ENCODE measurements at places on chromosomes 4 and X.

DNA sequence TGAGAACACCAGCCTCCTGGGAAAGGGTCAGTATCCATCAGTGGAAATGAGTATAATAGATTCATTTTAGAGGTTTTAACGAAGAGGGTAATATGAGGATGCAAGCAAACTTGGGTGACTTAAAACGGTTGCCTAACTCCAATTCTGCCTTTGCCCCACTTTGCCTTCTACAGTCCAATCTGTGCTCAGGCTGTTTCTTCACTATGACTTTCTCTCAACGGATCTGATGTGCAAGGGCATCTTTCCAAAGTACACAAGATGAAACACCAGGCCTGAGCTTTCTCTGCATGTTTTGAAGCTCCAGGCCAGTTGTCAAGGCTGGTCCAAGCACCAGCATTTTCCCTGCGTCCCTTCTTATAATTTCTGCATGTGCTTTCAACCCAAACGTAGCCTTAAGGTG, 68.0 kb upstream of the TMEM164 start:
- DNase-seq: no peak

DNA sequence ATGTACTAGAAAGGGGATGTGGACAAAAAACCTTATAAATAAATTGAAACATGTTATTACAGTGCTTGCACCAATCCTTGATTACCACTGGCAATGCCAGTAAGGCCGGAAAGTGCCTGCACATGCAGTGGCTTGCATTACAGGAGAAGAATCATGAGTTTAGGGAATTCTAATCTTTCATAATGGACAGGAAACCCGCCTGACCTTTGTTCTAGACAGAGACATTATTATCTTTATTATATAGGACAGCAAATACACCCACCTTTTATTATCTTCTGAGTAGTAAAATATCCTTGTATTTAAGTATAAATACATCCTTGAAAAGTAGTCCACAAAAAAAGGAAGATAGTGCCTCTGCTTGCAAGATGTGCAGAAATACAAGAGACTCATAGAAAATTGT, 379.9 kb upstream of the LCORL start:
- DNase-seq: no peak

DNA sequence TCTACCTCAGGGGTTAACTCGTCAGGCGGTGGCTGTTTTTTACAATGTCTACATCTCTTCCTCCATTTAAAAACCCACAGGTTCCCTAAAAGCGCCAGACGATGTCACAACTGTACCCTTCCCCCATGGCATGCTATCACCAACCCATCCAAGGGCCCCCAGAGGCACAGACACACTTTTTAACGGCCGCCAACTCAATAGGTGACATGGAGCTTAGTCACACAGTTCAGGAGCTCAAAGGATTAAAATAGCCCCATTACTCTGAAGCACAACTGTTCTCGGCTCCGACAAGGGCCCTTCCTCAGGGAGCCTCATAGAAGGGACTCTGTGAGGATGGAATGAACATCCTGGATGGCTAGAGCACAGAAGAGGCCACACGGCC, 12.4 kb downstream of the SH3KBP1 start:
- DNase-seq: no peak

GRCh38 chr4:113952452-113953029, 26.9 kb downstream of the ARSJ start:
- DNase-seq: no peak

GRCh38 chr4:81786063-81786763, 314.5 kb upstream of the RASGEF1B start:
- no peak for DNase-seq

DNA sequence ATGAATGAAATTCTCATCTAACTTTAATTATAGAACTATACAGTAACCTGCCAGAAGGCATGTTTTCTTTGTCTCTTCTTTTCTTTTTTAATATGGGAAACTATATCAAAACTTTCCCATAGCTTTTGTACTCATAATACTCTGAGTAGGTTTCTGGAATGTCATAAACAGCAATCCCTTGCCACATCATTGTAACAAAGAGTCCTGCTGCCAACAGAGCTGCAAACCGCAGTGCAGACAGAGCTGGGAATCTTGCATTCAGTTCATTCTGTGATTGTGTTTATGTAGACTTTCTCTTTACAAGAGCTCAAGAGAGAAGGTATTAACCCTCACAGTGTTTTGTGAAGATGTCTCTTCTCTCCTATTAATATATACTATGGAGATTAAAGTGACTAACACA, 304.4 kb upstream of the SLIT2 start:
- DNase-seq: no peak

DNA sequence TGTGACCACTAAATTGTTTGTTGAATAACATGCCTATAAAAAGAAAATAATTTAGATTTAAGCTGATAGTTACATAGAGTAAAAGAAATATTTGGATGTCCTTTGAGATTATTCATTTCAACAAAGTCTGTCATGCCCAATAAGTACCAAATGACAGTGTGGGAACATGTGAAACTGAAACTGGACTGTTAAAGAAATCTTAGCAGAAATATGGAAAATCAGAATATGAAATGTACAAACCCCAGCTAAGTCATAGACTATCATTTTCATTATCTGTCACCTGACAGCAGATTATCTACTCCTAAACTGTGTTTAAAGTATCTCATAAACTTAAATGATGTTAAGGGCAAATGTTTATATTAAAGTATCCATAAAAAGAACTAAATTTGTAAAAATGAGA, 437.8 kb upstream of the FAM241A start:
- DNase-seq: no peak

- DNase-seq: no peak
These were observed 38.0 kb downstream of the GPM6B start for GRCh38 chrX:13778916-13779315.

- no peak for DNase-seq
These were observed 103.5 kb upstream of the SRD5A3 start for GRCh38 chr4:55242506-55242905.

DNA sequence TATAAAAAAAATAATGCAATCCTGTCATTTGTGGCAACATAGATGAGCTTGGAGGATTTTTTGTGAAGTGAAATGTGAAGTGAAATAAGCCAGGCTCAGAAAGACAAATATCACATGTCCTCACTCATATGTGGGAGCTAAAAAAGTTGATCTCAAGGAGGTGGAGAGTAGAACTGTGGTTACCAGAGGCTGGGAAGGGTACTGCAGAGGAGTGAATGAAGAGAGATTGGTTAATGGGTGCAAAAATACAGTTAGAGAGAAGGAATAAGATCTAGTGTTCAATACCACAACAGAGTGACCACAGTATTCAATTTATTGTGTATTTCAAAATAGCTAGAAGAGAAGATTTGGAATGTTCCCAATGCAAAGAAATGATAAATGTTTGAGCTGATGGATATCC, 13.4 kb upstream of the ZCCHC18 start:
- no peak for DNase-seq

DNA sequence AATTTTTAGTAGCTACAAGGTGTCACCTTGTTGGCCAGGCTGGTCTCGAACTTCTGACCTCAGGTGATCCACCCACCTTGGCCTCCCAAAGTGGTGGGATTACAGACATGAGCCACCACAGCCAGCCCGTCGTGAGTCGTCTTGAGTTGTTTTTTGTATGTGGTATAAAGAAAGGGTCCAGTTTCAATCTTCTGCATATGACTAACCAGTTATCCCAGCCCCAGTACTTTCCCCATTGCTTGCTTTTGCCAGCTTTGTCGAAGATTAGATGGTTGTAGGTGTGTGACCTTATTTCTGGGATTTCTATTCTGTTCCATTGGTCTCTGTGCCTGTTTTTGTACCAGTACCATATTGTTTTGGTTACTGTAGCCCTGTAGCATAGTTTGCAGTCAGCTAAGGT, 105.9 kb downstream of the OR13H1 start:
- DNase-seq: no peak

DNA sequence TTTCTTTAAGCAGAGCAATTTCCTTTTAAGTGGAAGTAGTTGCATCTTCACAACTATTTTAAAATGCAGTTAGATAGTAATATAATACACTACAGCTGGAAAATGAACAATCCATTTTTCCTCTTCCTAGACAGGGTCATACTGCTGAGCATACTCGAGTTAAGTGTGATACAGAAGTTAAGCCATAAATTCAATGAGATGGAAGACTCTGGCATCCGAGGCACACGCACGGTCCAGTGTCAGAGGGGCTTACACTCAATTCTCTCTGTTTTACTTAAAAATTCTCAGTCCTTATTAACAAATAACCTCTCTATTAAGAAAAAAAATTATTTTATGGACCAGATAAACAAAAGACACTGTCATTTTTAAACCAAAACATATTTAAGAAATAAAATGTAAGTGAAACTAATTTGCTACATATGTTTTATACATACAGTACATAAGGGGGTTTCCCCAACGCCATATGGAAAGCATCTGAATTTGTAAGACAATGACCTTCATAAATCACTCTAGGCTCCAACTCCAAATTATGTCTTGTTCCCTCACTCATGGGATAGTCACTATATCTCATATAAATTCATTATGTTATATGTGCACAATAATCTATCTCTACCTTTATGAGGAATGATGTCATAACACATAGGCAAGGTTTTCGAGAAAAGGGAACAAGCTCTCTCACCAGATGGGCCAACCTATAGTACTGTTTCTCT, 315.3 kb downstream of the PAPSS1 start:
- DNase-seq: no peak

DNA sequence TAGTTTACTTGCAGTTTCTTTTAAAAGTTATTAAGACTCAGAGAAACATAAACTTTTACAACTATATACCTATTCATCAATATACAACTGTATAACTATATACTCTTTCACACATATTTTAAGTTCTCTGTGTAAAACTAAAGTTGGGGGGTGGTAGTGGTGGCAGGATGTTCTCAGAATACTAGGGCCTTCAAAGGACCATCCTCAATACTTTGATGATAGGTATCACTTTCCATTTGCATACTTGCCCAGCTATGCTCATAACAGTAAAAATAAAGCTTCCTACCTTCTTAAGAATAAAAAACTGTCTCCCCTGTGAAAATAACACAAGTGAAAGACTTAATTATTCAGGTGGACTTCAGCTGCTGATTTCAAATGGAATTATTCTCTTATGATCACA, 2.9 kb upstream of the GALNT7 start:
- no peak for DNase-seq

GRCh38 chr4:37070041-37070440, 174.5 kb upstream of the NWD2 start:
- no peak for DNase-seq

DNA sequence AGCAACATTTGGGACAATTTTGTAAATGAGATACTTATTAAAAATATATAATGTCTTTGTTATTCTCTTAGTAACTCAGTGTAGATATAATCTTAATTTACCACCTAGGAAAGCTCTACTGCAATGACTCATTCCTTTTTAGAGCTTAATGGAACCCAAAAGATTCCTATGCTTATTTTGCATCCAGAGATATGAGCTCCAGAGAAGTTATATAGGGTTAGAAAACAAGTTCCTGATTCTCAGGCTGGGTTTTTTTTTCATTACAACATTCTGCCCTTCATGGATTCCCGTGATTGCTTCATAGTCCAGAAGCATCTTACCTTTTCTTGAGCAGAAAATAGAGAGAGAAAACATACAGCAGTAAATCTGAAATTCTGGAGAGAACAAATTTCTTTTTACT, 57.9 kb upstream of the CXCL8 start:
- no peak for DNase-seq

DNA sequence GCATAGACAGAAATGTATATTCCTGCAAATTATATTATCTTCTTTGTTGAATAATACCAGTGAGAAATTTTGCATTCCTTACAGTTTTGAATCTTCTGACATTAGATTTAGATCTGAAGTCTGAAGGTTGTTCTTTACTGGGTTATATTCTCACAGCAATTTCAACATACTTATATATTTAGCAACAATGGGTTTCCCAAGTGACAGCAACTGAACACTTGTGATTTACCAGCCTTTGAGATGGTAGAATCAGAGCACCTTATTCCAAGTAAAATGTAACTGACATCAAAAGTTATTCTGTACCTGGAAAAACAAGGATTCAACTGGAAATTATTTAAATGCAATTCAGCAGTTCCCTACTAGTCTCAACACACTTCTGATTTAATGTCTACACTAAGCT, 66.0 kb downstream of the RELL1 start:
- DNase-seq: no peak

GRCh38 chr4:186771624-186772023, 48.0 kb upstream of the FAT1 start:
- DNase-seq: no peak

- no peak for DNase-seq
These were observed 1.8 kb downstream of the WDR44 start for GRCh38 chrX:118347736-118348135.

DNA sequence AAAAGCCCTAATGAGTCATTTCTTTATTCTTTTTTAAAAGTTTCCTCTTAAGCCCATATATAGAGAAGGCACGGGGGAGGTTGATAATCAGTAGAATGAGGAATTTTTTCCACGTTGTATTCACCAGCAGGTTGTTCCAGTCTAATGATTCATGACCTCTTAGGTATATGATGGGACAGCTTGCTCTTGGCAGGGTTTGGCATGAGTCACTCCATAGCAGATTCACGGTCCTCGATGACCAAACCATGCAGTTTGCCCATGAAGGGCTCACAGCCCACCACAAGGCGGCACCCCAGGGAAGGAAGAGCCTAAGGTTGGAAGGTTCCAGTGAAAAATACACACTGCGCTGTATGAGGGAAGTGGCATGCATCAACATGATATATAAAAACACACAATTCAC, 623.8 kb upstream of the DIPK2B start:
- no peak for DNase-seq

DNA sequence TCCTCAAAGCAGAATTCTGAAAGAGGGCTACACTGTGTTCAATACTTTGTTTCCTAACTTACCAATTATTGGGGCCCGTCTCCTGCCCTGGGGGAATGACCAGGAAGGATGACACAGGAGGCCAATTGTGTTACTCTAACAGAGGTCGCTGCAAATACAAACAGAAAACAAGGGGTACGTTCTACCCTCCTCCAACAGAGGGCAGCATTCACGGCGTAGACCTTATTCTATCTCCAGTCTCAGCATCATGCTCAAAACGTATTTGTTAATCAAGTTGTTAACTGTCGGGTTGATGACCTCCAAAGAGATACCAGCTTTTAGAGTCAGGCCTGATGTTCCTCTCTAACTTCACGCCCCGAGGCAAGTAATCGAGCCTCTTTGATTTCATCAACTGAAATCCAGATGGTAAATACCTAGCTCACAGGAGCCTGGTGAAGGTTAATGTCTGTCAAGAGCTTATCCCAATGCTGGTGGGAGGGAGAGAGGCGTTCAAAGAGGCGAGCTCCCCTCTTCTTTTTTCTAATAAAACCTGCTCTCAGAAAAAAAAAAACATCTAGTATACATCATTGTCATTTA, 181.0 kb upstream of the KCNIP4 start:
- DNase-seq: no peak

Measured in vagina (tissue), 2 donors.